ENCODE measurements at places on chromosomes 4 and X.

DNA sequence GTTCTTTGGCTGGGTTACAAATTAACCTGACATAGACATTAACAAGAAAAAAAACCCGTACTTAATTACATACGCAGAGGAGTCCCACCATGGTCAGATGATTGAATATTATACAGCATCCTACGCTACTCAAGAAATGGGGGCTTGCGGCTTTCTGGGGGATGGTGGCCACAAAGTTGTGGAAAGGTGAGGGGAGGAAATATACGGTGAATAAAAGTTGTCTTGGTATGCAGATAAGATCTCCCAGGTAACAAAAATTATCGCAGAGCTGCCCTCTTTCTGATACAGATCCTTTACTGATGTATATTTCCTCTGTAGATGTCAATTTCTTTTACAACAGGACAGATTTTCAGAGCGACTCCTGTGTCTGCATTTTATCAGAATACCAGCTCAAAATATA lies 890 bp downstream of the DCAF16 start:
- DNase-seq, result no peak

GRCh38 chrX:153806999-153807575 lies 12.6 kb downstream of the SSR4 start:
- no peak for DNase-seq

GRCh38 chrX:72573158-72573511 lies 492 bp upstream of the HDAC8 start:
- DNase-seq, result no peak

- no peak for DNase-seq
Observed at GRCh38 chr4:109691411-109691920, 11.8 kb downstream of the CASP6 start.

Measured in T follicular helper cell (primary cell).